ENCODE measurements at places on chromosomes 11 and 22. TPM values are rescaled to one million over a fixed set of nuclear protein-coding genes. Genes with fewer than 3 reads are reported as not detected.

DNA sequence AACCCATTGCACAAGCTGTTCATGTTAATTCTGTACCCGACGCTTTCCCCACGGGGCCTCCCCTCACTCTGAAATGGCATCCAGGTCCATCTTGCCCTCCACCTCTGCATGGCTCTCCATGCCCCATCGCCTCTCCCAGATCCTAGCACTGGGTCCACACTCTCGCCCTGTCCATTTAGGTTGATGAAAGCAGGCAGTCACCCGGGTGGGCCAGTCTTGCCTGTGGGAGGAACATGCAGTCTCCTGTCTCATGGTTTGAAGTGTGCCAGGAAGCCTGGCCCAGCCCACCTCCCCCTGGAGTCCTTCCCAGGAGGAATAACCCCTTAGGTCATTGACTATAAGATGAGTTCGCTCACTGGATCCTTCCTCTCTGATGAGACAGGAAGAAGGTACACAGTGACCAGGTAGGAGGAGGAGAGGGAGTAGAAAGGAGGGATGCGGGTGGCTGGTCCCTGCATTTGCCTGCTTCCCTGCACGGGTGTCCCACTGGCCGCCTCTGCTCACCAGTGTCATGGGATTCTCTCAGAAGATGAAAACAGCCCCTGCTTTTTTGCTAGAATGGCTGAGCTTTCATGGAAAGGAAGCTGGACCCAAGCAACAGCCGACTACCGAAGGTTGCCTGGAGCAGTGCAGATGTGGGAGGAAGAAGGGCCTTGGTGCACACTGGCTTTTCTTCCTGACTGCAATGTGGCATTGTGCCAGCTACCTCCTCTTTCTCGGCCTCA lies 6.8 kb downstream of the TMEM121B start:
- DNase-seq, result no peak

DNA sequence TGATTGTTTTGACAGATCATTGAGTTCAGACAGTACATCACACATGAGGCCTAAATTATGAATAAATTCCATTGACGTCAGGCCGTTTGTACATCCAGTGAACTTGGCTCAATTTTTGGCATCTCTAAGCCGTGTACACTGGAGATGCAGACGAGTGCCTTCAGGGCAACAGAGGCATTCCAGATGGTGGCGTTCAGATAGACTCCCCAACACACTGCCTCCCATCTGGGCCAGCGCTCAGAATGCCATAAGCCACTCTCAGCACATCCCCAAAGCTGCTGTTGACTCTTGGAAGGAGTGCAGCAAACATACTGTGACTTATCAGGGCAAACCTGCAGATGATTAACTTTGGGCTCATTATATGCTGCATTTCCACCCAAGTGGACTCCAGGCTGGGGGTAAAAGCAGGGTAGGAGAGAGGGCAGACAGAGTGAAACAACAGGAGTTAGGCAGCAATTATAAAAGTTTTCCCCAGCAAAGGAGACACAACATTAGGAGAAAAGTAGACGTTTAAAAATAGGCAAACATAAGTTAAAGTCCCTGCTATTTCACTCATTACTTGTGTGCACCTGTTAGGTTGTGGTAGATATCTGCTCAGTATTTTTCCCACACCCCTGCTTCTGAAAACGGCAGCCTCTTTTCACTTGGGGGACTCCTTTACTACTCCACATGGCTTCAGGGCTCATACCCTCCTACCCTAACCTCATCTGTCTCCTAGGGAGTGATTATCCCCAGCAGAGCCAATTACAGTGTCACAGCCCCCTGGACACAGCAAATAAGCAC lies 60.2 kb upstream of the PDE3B start:
- no peak for DNase-seq

DNA sequence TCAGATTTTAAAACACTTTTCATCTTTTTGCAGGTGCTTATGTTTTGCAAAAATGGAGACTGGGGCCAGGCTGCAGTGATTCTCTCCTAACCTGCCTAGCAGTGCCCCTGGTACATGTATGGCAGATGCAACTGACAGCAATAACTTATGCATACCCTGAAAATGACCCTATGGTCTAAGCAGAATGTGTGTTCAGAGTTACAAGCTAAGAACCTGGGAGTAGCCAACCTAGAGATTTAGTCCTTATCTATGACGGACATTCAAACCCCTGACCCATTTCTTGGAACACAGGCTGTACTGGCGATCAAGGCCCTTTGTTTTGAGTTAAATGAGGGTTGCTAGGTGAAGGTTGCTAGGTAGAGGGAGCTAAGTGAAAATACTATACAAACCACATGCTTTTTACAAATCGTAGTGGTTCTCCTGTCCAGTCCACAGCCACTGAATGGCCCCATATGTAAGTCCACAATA lies 184.9 kb upstream of the SESN3 start:
- no peak for DNase-seq

DNA sequence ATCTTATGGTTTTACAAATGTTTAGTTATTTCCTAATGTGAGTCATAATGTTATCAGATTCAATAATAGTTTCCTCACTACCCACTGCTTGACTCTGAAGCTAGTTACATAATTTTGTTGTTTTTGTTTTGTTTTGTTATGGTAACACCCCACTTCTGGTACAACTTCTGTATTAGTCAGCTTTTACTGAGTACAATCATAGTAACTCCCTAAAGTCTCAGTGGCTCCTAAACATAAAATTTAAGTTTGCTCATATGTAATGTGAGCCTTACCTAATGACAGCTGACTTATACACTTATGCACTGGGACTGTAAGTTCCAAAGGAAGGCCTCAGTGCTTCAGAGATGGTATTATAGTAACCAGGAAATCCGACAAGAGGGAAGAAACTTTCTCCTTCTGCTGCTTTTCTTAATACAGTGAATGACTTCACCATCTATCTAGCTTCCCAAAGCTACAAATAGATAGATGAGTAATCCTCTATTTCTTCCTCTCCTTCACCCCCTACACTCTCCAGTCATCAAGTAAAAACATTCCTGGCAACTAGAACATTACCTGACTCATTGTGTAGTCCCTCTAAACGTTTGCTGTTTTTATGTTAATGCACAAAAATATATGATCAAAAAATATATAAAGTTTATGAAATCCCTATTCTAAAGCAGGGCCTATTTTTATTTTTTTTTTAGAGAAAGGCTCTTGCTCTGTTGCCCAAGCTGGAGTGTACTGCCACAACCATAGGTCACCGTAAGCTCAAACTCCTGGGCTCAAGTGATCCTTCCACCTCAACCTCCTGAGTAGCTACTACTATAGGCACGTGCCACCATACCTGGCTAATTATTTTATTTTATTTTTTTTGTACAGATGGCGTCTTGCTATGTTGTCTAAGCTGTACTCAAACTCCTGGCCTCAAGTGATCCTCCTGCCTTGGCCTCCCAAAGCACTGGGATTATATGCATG lies 563.0 kb downstream of the SOX6 start:
- DNase-seq, result no peak

GRCh38 chr22:17232406-17232805 lies 13.2 kb upstream of the ADA2 start:
- no peak for DNase-seq

DNA sequence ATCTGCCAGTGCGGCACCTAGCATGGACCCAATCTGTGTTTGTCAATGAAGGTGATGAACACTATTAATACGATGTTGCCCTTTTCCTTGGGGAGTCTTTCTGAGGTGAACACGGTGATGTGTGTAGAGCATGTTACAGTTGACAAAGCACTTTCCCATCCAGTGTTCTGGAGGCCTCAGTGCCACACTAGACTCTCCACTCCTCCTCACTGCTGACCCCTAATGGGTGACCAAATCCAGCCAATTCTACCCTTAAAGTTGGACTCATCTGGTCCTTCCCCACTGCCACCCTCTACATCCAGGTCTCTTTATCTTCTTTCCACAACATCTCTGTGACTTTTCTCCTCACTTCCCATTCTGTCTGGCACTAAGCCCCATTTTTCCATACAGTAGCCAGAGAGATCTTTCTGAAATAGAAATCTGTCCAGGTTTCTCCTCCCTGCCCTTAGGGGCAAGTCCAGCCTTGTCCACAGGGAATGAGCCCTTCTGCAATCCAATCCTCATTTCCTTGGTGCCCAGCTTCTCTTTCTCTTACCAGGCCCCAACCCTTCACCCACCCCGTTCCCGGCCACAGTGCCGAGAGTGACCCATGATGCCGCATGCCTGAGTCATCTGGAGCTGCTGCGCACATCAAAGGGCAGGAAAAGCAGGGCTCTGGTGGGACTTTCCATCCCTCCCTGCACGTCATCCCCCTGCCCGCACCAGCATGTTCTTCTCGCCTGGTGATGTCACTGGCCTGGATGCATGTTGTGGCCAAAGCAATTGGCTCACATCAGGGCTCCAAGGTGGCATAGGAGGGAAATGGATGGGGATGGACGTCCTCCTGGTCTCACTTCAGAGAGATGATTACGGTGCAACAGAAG lies 64.2 kb downstream of the RASSF10 start:
- no peak for DNase-seq

- DNase-seq, result no peak
These were observed 42.8 kb upstream of the NUP50 start for GRCh38 chr22:45120931-45121330.

DNA sequence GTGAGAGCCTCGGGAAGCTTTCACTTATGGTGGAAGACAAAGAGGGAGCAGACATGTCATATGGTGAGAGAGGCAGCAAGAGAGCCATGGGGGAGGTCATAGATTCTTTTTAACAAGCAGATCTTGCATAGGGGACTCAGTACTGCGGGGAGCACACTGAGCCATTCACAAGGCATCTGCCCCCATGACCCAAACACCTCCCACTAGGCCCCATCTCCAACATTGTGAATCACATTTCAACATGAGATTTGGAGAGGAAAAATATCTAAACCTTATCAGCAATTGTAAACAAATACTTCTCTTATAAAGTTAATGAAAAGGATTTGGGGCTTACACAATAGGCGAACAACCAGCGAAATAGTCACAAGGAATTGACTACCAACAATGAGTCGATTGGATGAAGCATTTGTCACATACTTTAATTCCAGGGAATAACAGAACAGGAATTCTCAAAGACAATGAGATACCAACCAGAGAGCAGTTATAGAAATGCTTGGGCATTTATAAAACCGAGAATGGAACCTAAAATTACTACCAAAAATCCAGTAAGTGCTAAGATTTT lies 7.3 kb downstream of the DDI1 start:
- DNase-seq, result no peak

GRCh38 chr11:18280438-18281045 lies 14.5 kb downstream of the SAA1 start:
- DNase-seq, result no peak

- DNase-seq, result no peak
These were observed 58.3 kb downstream of the AMOTL1 start for GRCh38 chr11:94826415-94826814.

DNA sequence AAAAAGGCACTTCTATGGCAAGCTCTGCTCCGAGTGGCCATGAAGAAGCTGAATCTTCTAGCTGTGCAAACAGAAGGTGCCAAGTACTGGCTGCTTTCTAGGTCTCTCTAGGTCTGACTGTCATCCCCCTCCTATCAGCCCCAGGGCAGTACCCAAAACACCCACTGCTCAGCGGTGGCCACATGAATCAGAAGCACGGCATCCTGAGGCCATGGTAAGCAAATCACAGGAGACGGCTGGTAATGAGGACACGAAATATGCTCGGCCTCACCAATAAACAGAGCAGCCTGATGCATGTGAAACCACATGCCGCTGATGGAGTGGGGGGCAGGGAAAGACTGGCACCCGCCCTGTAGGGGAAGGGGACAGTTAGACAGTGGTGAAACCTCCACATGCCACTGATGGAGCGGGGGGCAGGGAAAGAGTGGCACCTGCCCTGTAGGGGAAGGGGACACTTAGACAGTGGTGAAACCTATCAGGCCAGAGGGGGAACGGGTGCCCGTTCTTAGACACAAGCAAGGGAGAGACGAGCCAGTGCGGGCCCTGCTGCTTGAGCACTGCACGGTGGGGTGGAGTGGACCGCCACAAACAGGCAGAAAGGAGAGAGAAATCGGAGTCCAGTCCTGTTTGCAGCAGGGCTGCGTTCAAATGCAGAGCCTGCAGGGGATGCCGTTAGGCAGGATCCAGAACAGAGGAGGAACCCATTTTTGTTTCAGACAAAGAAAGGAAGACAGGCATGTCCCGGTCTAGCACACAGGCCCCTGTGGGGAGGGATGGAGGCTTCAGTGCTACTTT lies 29.9 kb upstream of the MOB2 start:
- DNase-seq, result no peak

DNA sequence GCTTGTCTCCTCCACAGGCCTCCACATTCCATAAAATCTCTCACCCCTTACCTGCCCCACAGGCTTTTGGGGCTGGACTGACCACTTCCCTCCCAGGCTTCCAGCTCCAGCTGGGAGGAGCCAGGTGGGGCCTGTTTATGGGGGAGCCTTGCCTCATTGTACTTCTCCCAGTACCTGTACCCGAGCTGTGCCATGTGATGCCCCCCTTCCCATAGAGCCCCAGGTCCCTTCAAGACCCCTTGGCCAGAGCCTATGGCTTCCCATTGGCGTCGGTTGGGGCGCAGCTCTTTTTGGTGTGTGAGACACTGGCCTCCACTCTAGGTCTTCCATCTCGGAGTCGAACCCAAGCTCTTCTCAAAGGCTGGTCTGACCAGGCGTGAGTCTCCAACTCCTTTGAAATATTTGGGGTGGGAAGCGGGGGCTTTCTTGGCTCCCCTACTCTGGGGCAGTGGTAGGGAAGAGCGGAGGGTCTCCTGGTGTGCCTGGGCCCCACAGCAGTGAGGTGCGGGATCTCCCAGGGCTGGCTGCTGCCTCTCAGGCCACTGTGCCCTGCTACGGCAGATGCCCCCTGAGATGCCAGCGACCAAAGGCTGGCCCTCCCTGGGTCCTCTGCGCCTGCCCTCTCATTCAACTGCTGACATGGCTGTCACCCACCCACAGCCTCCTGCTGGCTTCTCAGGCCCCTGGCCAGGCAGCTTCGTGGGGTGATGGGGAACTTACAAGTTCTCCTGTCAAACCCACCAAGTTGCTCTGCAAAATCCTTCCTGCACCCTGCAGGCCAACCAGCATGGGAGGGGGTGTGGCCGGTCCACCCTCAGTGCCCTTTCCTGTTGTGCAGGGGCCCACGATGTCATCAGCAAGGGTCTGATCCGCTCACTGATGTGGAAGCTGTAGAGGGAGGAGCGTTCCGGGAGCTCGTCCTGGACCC lies 25.7 kb downstream of the DRICH1 start:
- no peak for DNase-seq

DNA sequence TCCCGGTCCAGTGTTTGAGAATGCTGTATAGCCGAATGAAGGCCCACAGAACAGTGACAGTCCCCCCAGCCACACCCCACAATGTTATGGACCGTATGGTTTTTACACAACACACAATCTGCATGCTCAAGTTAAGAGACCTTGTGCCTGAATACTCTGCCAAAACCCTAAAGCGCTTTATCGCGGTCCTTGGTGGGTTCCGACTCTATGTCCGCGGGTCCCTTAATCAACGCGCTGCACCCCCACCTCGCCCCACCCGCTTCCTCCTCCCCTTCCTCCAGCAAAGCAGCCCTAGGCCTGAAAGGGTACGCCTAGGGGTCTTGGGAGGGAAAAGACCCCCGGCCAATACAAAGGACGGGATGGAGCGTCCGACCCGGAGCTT lies 442 bp downstream of the COPB1 start:
- peak; percentile 25 for DNase-seq

DNA sequence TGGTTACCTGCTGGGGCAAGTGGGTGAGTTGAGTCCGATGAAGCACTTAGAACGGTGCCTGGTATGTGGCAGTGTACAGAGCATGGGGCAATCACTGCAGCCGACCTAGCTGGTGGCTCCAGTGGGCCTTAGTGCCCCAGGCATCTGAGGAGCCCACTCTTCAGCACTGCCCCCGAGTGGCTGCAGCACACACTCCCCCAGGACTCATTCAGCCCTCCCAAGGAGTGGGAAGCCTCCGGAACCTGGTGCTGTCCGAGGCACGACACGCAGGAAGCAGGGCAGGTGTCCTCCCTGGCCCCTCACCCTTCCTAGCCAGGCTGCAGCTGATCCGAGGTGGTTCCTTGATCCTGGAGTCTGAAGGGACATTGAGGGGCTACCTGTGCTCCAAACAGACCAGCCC lies 42.4 kb upstream of the PRODH start:
- DNase-seq, result no peak

The UPK3A gene
- total RNA-seq, result not detected

Data from T-cell (primary cell).